Heart left ventricle (tissue), 16 donors: ENCODE measurements at places on chromosomes 5 and 9.

GRCh38 chr9:2686911-2687310 is 30.4 kb upstream of the KCNV2 start:
- H3K4me1 ChIP-seq = peaks cover 26% of the 10 kb centered on the region
- H3K4me3 ChIP-seq = no peak overlapping the region
- H3K27me3 ChIP-seq = no peaks in the 10 kb centered on the region
- no peak overlapping the region for H3K27ac ChIP-seq
- DNase-seq = no peak

DNA sequence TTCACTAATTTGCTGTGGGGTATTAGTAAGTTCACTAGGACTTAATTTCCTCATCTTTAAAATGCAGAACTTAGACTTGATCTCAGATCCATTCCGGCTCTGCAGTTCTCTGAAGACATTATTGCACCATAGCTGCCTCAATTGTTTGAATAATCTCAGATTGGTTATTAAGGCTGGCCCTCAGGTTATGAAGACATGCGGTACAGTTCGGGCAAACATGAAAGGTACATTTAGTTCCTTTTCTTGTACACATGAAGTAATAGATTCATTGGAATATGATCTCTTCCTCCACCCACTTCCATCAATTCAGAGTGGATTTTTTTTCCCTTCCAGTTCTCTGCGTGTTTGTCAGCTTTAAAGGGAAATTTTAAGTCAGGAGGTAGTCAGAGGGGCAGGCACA is 28.0 kb downstream of the ATP6V0E1 start:
- DNase-seq = peak; percentile 10
- no peak overlapping the region for H3K4me3 ChIP-seq
- H3K27ac ChIP-seq = no peak overlapping the region
- no peaks in the 10 kb centered on the region for H3K27me3 ChIP-seq
- peaks cover 38% of the 10 kb centered on the region for H3K4me1 ChIP-seq

- no peaks in the 10 kb centered on the region for H3K36me3 ChIP-seq
- H3K4me3 ChIP-seq = no peak overlapping the region
- no peaks in the 10 kb centered on the region for H3K27me3 ChIP-seq
- no peak overlapping the region for H3K27ac ChIP-seq
- DNase-seq = no peak
These were observed 187.7 kb downstream of the BRINP1 start for GRCh38 chr9:119181561-119181960.

- H3K4me1 ChIP-seq = no peaks in the 10 kb centered on the region
- no peak overlapping the region for H3K27ac ChIP-seq
- no peak for DNase-seq
- no peaks in the 10 kb centered on the region for H3K27me3 ChIP-seq
- no peak overlapping the region for H3K4me3 ChIP-seq
These were observed 73.1 kb downstream of the TMEM232 start for GRCh38 chr5:110653231-110653970.

GRCh38 chr5:142495531-142495930 is 170.7 kb upstream of the SPRY4 start:
- peak overlapping the region; percentile 74 for H3K27ac ChIP-seq
- peaks cover 16% of the 10 kb centered on the region for H3K4me1 ChIP-seq
- H3K27me3 ChIP-seq = no peaks in the 10 kb centered on the region
- no peak overlapping the region for H3K4me3 ChIP-seq
- H3K36me3 ChIP-seq = no peaks in the 10 kb centered on the region
- no peak for DNase-seq
